ENCODE measurements at places on chromosomes 5 and 9. TPM values are rescaled to one million over a fixed set of nuclear protein-coding genes. Genes with fewer than 3 reads are reported as not detected.
A peak's percentile ranks its signal among the peaks of the same experiment; 100 is the strongest.

GRCh38 chr9:88724331-88724730, 189.4 kb downstream of the NXNL2 start:
- H3K4me1 ChIP-seq, result no peaks in the 10 kb centered on the region
- DNase-seq, result no peak
- no peak overlapping the region for H3K4me3 ChIP-seq
- H3K27me3 ChIP-seq, result peaks cover 2% of the 10 kb centered on the region

GRCh38 chr5:88226881-88227450, 41.7 kb downstream of the TMEM161B start:
- no peaks in the 10 kb centered on the region for H3K36me3 ChIP-seq
- no peak overlapping the region for H3K4me3 ChIP-seq
- no peak for DNase-seq
- H3K27me3 ChIP-seq, result no peaks in the 10 kb centered on the region
- no peaks in the 10 kb centered on the region for H3K4me1 ChIP-seq

GRCh38 chr5:67996596-67996995, 219.0 kb upstream of the PIK3R1 start:
- H3K4me3 ChIP-seq, result no peak overlapping the region
- no peak overlapping the region for H3K27ac ChIP-seq
- H3K4me1 ChIP-seq, result no peaks in the 10 kb centered on the region
- DNase-seq, result no peak

DNA sequence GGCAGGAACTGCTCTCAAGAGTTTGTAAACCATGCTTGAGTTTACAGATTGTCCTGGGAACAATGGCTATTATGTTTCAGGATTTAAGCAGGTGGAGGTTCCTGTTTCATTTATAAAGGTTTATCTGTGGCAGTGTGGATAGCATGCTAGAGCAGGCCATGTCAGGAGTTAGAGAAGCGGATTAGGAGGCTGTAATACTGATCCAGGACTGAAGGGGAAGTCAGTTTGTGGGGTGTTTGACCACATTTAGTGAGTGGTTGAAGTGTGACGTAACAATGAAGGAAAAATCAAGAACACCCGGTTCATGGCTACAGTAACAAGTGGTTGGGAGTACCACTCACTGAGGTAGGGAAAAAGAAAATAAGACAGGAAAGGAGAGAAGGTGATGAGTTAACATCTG, 299.0 kb downstream of the TLR4 start:
- no peak for DNase-seq
- no peak overlapping the region for H3K4me3 ChIP-seq
- peaks cover 30% of the 10 kb centered on the region for H3K4me1 ChIP-seq

DNA sequence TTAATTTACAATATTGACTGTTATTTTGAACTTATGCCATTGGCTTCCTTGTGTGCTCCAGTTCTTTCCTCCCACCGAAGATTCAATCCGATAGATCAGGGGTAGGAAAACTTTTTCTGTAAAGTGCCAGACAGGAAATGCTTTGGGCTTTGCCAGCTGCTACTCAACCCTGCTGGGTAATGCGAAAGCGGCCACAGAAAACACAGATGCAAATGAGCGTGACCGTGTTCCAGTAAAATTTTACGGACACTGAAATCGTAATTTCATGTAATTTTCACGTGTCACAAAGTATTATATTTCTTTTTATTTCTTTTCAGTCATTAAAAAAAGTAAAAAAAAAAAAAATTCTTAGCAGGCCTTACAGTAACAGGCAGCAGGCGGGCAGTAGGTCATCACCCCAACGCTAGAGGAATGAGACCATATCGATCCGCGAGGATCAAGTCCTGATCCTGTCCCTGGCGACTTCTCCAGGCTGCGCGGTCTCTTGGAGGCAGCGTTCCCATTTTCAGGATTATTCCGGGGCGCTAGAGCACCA, 599 bp downstream of the NMRK1 start:
- H3K4me3 ChIP-seq, result peak overlapping the region; percentile 90
- DNase-seq, result peak; percentile 62
- peaks cover 35% of the 10 kb centered on the region for H3K4me1 ChIP-seq
- H3K27ac ChIP-seq, result peak overlapping the region; percentile 71

Gene HRH2
- total RNA-seq, result not detected

Gene PLEKHG4B
- 49.4 TPM for total RNA-seq

Data from glutamatergic neuron (in vitro differentiated cells).